Karpas-422 (cell line): ENCODE measurements at places on chromosomes 3 and 15. TPM values are rescaled to one million over a fixed set of nuclear protein-coding genes. Genes with fewer than 3 reads are reported as not detected.

- no peak for DNase-seq
These were observed 50.5 kb downstream of the MYO1E start for GRCh38 chr15:59322056-59322759.

GRCh38 chr15:101115786-101116680, 135.8 kb downstream of the CHSY1 start:
- no peak for DNase-seq

DNA sequence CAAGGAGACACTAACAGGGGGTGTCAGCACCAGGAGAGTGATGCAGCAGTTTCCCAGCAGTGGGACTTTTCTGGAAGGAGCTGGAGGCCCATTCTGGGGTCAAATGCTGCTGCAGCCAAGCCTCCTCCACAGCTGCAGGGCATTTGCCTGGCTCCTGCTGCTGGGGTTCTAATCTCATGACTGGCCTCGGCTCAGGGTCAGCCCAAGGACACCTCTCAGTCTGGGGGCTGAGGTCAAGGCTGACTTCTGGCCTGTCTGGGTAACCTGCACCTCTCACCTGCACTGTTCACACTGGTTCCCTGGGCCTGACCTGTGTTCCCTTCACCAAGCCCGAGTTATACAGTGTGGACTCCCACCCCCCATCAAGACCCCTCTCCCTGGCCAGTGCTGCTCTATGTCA, 10.4 kb upstream of the C15orf39 start:
- no peak for DNase-seq

- no peak for DNase-seq
These were observed 868.9 kb downstream of the SI start for GRCh38 chr3:164209363-164209762.

- no peak for DNase-seq
These were observed 319.3 kb upstream of the CFAP20DC start for GRCh38 chr3:59368900-59369675.

GRCh38 chr3:182424006-182424405, 369.3 kb upstream of the ATP11B start:
- no peak for DNase-seq

DNA sequence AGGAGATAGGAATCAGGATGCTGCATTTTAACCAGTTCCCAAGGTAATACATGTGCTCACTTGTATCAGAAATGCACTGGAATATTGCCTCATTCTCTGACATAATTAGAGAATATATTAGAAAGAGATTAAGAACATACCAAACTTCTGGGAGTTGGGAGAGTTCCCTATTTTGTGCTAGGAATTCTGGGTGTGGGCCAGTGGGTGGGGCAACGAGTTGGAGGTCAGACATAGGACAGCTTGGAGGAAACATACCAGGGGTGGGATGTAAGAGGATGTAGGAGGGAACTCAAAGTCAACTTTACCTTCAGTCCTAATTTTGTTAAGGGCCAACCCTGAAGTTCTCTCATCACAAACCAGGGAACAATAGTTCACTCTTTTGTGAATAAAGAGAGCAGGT, 83.6 kb downstream of the SLC7A14 start:
- DNase-seq, result no peak

SRGAP3 gene
- 1.3 and 1.7 TPM in 2 replicates for total RNA-seq

CD200 gene
- not detected in 2 replicates for total RNA-seq

TGM5 gene
- total RNA-seq, result not detected in 2 replicates
